Stimulated activated CD4-positive, alpha-beta T cell treated with anti-CD3 and anti-CD28 coated beads, Interleukin-2, amount 100 ng/mL, for 24 hours (primary cell): ENCODE measurements at places on chromosomes 2 and 18.

DNA sequence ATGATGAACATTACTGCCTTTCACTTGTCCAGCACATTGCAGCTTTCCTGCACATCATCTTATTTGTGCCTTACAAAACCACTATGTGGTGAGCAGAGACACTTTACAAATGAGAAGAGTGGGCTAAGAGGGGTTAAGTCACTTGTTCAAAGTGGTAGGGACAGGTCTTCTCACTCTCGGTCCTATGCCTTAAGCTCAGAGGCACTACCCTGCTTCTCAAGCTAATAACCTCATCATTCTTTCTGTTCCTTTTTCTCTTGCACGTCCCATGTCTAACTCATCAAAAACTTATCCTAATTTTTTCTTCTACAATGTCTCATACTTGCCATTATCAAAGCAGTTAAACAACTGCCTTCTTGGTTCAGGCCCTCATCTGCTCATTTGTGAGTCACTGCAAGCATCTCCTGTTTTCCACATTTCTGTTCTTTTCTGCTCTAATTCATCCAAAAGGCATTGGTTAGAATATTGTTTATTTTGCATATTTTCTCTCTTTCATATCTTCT is 21.9 kb upstream of the NCOA1 start:
- no peak for DNase-seq

DNA sequence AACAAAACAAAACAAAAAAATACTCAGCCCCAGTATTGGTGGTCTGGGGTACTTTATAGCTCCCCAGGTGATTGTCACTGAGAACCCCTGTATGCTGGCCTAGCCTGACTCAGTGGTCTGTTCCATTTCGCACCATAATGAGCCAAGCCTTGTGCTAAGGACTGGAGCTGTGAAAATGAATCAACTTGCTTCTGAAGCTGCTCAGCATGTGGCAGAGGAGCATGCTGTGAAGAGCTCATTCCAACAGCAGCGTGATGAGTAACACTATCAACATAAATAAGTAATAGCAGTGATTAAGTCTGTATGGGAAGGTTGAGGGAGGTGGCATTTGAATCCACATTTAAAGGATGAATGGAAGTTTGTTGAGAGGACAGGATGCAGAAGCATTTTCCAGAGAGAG is 67.2 kb upstream of the ATL2 start:
- DNase-seq = no peak

DNA sequence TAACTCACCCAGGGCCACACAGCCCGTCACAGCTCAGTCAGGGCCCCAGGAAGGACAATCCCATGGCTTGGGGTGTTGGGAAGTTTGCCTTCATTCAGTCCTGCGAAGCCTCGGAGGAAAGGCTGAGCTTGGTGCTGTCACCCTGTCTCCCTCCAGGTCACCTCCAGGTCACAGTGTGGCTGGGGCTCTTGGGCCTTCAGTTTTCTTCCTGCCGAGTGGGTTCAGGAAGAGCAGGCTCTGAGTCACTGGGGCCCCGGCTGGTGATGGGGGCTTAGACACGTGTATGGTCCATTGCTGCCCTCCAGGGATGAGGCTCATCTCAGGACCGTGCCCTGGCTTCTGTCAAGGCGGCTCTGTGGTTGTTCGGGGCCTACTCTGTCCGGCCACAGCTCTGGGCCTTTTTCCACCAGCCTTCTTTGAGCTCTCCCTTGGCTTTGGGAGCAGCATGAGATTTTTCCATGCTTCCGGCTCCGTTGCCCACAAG is 118.6 kb downstream of the INHBB start:
- no peak for DNase-seq

DNA sequence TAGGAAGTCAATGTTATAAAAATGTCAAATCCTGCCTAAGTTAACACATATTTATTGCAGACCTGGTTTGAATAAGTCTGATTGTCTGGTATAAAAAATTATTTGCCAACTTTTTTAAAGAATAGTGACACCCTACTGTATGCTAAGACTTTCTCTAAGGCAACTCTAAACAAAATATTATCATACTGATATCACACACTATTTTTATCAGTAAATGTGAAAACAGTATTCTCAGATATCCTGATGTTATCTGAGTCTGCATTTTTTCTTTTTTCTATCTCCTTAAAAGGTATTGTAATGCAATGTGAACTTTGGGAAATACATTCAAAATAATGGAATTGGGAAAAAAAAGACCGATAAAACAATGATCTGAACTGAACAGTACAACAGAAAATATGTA is 127.1 kb downstream of the DOCK10 start:
- no peak for DNase-seq

GRCh38 chr2:214896274-214896673 is 86.8 kb upstream of the BARD1 start:
- no peak for DNase-seq

DNA sequence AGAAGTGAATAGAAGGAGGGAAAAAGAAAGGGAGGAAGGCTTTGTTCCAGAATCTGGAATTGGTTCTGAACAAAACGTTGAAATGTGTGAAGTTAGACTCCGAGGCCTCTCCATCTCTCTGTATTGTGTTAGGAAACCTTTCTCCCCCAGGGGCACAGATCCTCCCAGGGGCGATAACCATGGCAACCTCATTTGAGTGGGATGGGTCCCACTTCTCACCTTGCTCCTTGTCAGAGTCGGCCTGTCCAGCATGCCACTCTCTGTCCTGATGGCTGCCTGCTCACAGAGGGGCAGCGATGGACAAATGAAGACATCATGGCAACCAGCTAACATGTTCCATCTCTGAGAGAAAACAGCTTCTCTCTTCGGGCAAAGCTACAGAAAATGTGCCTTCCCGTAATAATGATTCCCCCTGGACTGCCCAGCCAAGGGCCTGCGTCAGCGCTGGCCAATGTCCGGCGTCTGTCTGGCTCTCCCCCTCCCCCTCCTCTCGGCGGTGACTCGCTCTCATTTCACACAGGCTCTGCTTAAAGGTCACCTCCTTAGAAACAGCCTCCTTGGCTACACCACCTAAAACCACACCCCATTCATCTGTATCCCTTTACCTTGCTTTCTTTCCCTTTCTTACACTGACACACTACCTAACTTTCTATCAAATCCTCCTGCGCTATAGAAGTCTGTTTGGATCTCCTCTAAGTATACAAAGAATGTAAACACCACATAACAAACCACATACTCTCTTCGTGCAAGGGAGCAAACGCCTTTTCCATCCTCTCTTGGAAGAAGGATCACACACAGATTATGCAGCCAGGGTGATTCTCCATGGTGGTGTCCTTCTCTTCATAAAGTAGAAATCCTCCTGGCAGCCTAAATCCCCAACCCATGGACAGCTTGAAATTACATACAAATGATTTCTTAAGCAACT is 32.1 kb upstream of the TTC39C start:
- DNase-seq = no peak

GRCh38 chr2:46748735-46749531 is 166.7 kb downstream of the MCFD2 start:
- DNase-seq = no peak

DNA sequence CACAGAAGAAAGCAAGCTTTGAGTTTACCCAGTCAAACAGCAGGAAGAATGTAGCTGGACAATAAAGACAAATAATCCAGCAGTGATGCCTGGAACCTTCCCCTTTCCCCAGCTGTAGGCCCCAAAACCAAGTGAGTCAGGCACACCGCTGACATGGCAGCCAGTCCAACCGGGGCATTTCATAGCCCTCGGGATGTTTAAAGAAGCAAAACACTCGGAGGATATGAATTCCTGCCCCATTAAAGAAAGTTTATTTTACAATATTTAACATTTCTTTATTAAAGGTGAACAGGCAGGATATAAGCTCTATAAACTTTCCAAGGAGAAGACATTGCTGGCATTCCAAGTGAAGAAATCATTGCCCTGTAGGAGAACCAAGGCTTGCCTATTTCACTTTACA is 507.6 kb upstream of the TNP1 start:
- DNase-seq = no peak

DNA sequence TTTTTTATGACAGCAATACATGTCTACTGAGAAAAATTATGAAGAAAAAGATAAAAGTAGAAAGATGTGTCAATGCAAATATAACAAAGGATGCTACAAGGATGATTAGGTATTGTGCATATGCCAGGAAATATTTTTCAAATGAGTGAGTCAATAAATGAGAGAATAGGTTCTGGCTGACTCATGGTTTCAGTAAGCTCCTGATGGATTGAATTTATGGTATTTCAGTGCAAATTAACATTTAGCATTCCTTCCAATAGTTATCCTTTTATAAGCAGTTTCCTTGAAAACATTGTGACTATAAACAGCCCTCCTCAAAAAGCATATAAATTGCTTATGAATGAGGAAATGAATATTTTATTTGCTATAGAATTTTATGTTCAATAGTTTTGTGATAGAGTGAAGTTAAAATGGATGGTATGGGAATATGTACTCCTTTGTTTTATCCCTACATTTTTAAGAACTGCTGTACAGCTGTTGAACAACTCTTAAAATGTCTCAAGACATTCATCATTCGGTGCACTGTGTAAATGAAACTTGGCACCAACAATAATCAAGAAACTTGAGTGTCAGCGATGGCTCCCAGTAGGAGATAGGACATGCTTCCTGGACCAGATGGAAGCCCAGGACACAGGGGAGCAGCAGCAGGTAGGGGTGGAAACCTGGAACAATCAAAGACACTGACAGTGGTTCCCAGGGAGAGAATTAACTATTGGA is 144.7 kb downstream of the PMAIP1 start:
- no peak for DNase-seq

- DNase-seq = peak; percentile 56
Measured at GRCh38 chr2:238970553-238971081, 122.7 kb downstream of the TWIST2 start.
